ENCODE measurements at places on chromosomes 6 and 20. TPM values are rescaled to one million over a fixed set of nuclear protein-coding genes. Genes with fewer than 3 reads are reported as not detected.

The CLPSL2 gene
- total RNA-seq, result not detected

The RAET1G gene
- total RNA-seq, result 1.6 TPM

- DNase-seq, result no peak
Measured at GRCh38 chr20:37867289-37868195, 35.4 kb upstream of the VSTM2L start.

GRCh38 chr6:161152527-161152862 is 121.4 kb downstream of the AGPAT4 start:
- DNase-seq, result no peak

DNA sequence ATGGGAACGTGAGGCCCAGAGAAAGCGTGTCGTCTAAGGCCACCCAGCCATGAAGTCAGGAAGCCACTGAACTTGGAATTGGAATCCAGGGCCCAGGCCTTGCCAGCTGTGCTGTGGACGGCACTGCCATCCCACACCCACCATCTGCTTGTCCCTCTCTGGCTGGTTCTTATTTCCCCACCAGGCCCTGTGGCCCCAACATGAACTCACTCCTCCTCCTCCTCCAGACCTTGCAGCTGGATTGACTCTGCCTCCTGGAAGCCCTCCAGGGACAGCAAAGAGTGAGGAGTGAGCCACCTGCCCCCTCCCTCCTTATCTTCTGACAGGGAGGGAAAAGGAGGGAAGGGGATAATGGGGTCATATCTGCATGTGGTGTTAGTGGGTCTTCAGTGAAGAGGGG is 16.0 kb upstream of the IP6K3 start:
- no peak for DNase-seq

DNA sequence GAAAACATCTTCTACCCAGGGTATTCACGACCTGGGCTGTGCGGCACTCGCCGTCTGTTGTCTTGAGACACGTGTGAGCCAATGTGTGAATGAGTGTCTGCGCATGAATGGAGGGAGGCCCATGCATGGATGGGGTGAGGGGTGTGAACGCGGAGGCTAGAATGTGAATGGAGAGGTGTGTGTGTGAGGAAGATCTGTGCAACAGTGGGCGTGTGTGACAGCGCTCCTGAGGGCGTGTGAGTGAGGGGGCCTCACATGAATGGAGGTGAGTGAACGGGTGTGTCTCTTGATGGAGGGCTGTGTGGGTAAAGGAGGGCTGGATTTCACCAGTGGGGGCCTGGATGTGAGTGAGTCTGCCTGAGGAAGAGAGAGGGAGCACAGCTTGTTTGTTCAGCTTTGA is 146.0 kb downstream of the LRFN2 start:
- no peak for DNase-seq

All from HT1080 (cell line).